CD4-positive, alpha-beta T cell treated with Interleukin-12 subunit alpha and Interleukin-12 subunit beta, for 1 hour (primary cell): ENCODE measurements at places on chromosomes 7 and 10.

- no peak for DNase-seq
Measured at GRCh38 chr7:142917447-142917846, 16.1 kb downstream of the TRPV5 start.

DNA sequence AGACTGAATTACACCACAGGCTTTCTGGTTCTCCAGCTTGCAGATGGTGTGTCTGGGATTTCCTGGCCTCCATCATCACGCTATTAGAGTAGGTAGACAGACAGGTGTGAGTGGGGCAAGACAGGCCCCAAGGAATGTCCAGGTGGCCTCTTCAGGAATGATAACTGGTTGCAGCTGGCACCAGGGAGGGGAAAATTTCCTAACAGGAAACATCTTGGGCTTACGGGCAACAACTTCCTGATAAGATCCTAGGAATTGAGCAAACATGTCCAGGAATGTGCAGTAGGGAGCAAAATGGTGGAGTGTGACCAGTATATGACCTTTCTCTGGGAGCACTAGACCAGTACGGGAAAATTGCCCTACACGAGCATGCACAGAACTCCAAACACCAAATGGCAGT, 11.3 kb downstream of the XRCC2 start:
- no peak for DNase-seq

- DNase-seq = no peak
Measured at GRCh38 chr10:63819753-63820329, 298.6 kb downstream of the REEP3 start.

- no peak for DNase-seq
Measured at GRCh38 chr7:94386416-94386815, 8.3 kb upstream of the COL1A2 start.

- no peak for DNase-seq
Measured at GRCh38 chr7:129334473-129334872, 99.8 kb upstream of the STRIP2 start.

DNA sequence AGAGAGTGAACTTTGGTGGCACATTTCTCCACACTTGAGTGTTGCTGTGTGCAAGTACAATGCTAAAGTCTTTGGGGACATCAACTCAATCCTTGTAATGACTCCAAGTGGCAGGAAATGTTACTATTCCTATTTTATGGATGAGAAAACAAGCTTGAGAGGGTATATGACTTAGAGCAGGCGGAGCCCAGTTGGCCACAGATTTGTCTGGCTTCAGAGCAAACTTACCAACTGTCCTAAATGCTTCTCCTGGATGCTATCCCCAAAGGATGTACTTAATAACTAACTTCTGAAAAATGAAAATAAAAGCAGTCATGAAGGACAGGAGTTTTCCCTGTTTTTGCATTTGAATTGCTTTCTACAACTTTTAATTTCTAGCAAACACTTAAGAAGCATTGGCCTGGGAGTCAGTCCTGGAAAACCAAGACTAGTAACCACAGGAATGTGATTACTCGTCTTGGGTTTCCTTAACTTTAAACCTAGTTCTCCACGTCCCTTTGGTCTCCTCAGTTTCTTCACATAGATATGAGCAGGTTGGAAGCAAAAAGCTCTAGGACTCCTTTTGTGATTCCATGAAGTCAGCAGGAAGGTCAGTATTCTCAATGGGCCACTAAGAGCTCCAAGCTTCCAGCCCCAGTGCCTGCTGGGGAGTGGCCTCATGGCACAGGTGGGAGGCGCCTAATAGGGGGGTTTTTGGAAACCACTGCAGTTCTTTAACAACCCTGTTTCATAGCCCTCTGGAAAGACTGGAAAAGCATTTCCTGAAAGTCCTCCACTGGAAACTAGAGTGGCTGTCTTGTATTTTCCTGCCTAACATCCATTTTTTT, 140.8 kb downstream of the GLCCI1 start:
- DNase-seq = no peak

DNA sequence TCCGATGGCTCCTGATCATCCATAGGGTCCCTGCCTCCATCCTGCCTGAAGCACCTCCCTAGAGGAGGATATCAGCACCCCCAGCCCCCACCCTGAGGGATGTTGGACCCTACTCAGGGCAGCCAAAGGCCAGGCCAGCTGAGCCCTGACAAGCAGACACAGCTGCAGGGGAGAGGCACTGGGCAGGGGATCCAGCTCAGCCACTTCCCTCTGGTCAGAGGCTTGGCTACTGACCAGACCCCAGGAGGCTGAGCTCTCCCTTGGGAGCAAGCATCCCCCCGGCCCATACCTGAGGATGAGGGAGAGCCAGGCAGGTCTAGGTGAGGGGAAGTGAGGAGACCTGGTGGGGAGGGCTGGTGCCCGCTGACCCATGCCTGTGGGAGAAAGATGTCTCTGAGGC, 6.6 kb downstream of the LDB3 start:
- no peak for DNase-seq

GRCh38 chr10:74589851-74590250, 236.5 kb upstream of the KAT6B start:
- no peak for DNase-seq

DNA sequence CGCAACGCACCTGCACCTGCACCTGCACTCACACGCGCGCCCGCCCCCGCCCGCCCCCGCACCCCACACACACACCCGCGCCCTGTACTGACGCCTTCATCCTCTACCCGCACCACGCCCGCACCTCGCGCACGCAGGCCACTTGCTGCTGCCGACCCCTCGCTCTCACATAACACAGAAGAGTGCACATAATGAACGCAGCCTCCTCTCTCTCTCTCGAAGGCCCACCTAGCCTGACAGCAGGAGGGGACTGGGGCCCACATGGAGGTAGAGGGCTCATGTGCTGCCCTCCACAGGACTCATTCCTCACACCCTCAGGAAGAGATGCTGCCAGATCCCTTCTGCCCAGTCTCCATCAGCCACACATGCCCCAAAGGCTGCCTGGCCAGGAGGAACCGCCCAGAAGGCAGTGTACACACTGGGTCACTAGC, 432 bp upstream of the CAMK2B start:
- no peak for DNase-seq

DNA sequence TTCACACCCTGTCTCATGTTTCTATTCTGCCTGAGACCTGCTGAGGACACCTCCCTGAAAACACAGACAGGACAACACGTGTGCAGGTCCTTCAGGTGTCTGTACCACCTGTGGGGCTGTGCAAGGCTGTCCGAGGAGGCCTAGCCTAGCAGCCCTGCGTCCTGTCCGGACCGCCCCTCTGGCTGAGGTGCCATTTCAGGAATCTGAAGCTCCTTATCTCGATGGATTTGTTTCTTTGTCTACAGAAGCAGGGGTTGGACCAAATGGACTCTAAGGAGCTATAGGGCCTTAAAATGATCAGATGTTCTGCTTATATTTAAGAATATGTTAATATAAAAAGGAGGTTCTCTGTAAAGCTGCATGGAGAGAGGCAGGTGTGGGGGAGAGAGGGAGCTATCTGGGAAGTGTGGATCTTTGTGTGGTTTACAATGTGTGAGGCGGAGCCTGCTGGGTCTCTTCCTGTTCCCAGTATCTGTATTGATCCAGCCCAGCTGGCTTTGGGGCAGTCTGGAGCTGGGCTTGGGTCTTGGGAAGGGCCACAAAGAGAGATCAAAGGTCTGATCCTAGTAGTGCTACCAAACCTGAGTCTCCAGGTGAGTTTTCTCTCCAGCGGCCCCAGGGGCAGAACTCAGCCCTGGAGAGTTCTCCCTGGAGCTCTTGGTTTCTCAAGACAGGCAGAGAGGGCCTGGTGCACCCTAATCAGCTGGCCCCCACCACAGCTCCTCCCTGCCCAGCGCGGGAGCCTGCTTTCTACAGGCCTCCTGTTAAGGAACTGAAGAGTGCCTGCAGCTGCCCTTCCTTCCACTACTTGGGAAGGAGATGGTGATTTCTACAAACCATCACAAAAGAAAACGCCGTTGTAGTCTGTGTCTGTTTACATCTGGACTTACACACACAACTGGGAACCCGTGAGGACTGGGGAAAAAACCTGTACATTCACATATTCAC, 3.4 kb upstream of the MNX1 start:
- DNase-seq = no peak

DNA sequence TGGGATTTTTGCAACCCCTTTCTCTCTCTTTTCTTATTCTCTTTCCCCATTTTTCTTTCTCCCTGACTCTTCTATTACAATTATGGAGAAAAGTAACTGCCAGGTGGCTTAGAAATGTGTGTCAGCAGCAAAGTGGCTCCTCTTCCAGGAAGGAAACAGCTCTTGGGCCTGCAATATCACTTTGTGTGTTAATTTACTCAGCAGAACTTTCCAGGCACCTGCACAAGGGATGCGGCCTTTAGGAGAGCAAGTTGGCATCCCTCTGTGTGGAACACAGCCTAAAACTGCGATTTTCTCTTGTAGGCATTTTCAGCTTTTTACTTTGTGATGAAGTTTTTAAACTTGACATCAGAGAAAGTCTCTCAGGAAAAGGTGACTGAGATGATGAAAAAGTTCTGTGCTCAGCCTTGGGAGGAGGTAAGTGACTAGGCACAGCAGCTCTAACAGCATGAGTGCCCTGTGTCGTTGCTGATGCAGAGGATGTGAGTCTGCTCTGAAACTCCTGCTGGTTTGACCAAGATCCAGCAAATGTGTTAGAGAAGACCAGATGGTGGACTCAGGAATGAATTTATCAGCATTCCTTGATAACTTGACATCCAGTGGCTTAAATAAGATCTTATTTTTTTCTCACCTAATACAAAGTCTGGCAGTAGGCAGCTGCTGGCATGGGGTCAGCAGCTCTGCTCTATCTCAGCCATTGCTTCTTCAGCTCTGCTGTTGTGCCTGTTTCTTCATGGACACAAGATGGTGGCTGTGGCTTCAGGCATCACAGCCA, 47.4 kb upstream of the CC2D2B start:
- no peak for DNase-seq

GRCh38 chr10:34018784-34019183, 684.3 kb upstream of the NRP1 start:
- DNase-seq = no peak

- DNase-seq = no peak
Measured at GRCh38 chr7:18685971-18686370, 190.4 kb downstream of the HDAC9 start.

DNA sequence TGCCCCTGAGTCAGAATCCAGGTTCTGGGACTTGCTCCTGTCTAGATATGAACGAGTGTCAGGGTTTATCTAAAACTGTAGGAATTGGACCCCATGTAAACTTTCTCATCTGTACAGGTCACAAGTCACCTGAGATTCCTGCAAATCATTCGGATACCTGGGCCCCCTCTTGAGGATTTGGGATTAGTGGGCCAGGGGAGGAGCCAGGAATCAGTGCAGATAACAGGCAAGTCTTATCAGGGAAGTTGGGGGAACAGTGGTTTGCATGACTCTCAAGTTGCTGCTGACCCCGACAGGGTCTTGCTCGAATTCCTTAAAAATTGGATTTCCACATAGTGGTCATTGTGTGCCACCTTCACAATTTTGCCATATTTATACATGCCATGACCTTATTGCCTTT, 188.4 kb upstream of the LYZL1 start:
- DNase-seq = no peak

GRCh38 chr10:78559661-78560340, 509.0 kb upstream of the ZMIZ1 start:
- DNase-seq = no peak

GRCh38 chr7:2521952-2522591, 2.5 kb downstream of the LFNG start:
- peak; percentile 83 for DNase-seq

- DNase-seq = no peak
Measured at GRCh38 chr10:97401455-97401919, 347 bp upstream of the RRP12 start.

DNA sequence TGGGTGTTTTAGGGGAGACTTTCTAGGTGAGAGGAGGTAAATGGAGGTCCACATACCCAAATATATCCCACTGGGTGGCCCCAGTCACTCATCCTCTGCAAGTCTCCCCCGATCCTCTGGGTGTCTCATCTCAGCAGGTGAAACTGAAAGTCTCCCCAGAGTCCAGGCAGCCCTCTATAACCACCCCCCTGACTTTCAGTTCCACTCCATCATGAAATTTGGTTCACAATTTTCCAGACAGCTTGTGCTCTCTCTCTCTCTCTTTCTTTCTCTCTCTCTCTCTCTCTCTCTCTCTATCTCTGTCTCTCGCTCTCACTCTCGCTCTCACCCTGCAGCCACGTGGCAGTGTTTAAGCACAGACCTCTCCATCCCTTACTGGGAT, 56.7 kb upstream of the ELN start:
- no peak for DNase-seq

DNA sequence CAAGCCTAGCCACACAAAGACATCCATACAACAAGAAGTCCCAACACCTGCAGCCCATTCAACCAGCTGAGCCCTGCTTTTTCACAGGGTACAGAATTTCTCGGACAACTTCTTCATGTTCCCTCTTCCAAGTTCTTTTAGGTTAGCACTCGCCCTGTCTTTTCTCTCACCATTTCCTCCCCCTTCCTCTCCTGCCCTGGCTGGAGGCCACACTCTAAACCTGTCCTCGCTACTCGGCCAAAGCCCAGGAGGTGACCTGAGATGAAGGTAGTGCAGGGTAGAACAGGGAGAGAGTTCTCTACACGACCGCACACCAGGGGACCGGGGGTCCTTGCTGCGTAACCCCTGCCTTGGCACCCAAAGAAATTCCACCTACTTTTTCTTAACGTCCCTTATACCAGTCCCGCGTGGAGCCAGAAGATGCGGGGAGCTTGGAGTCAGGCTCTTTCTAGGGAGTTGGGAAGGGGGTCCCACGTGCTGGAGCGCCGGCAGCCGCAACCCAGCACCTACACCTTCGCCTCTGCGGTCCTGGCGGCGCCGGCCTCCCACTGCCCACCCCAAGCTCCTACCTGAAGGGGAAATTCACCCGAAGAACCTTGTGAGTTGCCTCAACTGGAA, 16.0 kb upstream of the DLX6 start:
- no peak for DNase-seq

DNA sequence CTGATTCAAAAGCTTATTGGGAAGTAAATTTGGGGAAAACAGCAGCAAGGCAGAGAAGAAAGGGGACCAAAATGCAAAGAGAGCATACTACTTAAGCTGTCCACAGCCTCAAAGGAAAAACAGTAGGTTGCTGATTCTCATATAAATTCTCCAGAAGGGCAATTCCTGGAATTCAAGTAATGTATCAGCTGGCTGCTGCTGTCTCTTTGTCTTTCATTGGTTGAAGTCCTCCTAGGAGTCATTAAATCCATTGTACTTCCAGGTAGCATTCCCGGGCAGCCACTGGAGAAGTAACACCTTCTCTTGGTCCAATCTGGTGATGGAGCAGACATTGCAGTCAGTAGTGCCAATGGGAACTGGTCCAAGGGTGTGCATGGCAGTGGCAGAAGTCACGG, 22.7 kb downstream of the BET1 start:
- no peak for DNase-seq

GRCh38 chr10:106942035-106942662, 222.4 kb downstream of the SORCS1 start:
- DNase-seq = no peak
